ENCODE measurements at places on chromosomes 13 and 19.

DNA sequence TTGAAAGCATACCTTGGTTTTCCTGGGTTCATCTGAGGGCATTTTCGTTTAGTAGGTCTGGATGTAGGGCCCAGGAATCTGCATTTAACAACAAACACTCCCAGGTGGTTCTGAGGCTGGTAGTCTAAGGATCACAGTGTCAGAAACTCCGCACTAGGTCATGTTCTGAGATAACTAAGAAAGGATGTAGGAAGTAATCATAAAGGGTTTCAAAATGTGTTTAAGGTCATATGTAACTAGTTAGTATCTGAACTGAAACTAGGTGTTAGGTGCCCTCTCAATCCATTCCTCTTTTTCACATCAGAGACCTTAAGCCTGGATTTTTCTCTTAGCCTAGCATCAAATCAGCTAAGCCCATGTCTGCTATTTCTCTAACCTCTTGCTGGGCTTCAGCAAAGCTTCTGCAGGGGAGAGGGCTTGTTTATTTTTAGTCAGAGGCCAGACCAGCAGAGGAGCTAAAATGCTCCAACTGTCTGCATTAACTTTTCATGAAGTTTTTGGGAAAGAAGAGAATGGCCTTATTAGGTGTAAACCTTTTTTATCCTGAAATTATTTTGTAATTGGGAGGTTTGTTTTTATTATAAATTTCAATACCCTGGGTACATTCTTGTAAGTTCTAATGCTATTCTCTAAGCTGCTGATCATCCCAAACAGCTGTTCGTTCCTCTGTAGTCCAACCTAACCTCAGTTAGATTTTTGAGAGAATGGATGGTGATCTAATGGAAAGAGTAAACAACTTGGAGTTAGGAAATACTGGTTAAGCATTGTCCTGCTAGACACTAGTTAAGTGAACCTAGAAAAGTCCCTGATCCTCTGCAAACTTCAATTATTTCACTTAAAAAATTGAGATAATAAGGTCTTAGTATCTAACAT is 262.8 kb upstream of the RFC3 start:
- DNase-seq: no peak

DNA sequence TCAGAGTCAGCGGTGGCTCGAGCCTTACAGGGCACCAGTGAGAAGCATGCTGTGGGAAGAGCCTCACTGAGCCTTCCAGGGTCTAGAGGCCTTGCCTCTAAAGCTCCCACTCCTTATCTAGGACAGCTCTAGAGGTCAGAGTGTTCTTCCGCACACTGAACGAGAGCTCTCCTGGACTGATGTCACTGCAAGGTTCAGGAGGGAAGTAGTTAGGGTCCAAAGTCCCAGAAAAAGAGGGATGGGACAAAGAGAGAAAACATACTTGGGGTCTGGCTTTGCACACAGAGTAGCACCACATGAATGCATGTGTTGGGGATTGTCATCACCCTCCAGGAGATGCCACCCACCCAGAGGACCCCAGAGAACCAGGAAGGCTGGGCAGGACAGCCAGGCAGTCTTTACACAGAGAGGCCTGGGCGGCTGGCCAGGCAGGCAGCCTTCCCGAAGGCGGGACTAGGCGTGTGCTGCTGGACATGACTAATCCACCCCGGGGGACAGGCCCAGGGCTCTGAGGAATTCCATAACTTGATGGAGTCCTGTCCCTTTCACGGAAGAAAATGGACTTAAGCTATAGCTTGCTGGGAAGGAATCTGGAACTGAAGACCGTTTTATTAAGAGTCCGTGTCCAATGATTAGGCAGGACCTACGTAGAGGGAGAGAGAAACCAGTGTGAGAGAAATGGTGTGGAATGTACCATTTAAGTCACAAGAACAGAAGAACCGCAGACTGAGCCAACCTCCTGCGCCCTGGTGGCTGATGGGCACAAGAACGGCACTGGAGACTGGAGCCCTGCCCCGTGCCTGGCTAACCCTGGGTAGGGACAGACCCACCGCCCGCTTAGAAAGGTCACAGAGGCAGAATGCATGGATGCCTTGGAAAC is 16.6 kb upstream of the EPHX3 start:
- no peak for DNase-seq

DNA sequence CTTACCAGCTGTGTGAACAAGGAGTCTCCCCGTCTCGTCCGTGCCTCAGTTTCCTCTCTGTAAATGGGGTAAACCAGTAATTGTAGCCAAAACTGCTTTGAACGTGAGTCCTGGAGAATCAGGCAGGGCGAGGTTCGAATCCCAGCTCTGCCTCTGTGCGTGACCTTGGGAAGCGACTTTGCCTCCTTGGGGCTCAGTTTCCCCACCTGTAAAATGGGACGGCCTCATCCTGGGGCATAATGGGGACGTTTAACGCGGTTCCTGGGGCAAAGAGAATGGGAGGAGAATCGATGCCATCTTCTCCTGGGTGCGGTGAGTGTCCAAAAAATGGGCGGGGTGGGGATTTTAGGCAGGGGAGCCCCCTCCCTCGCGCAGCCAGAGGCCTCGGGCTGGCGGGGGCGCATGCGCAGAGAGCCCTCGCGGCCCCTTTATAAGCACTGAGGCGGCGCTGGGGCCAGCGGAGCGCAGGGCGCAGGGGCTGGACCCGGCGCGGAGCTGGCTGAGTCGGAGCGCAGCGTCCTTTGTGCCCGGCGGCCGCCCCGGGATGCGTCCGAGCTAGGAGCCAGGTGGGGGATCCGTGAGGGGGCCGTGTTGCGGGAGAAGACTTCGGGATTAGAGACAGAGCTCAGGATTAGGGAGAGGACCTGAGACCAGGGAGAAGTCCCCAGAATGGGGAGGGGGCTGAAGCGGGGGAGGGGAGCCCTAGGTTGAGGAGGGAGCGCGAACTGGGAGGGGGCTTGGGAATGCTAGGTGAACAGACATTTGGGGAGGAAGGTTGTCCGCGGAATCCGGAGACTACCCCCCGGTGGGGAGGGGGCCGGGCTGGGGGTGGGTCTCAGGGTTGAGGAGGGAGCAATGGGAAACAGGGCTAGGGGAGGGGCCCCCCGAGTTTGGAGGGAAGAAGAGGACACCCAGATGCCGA is at the start of gene NCAN:
Gene NCAN, plus strand, starts transcription at position 460 of the 922 bp plus-strand sequence. CDS start 4,996 bp downstream, outside the sequence.
- DNase-seq: no peak

DNA sequence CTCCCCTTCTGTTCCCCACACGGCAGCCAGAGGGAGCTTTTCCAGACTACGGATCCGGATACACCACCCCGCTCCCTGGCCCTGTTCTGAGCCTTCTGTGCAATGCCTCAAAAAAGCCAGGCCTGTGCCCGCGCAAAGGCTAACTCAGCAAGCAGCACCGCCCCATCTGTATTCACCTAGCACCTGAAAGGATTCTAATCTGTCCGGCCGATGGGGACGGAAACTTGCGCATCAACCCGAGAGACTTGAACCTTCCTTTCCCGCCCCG is 589 bp downstream of the ZBTB45 start:
- peak; percentile 56 for DNase-seq

- DNase-seq: no peak
These were observed 39.5 kb downstream of the ATP7B start for GRCh38 chr13:51971520-51972426.

GRCh38 chr13:20369886-20370361 is 137.8 kb upstream of the GJB6 start:
- no peak for DNase-seq

DNA sequence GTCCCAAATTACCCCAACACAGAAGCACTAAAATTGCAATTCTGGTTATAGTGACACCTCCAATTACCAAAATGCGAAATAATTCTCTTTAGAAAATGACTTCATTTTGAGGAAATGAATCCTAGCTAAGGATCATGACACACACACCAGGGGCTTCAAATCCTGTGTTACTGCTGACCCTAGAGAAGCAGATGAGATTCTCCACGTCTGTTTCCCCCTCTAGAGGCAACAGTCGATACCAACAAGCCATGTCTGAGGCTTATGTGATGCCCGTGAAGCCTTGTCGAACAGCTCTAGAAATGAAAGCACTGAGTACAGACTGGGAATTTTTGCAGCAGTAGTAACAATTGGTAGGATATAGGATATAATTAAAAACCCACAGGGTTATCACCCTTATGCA is 153.6 kb upstream of the TMTC4 start:
- DNase-seq: no peak

DNA sequence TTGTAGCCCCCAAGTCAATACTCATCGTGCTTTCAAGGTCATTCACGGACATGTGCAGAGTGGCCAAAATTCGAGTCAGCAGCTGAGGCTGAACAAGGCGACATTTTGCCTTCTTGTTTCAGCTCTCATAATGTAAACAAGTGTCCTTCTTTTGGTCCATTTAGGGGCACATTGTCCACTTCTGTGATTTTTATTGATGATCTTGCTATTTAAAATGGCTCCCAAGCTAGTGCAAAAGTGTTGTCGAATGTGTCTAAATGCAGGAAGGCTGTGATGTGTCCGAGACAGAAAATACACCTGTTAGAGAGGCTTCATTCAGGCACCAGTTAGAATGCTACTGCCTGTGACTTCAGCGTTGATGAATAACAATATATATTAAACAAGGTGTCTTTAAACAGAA is 405.9 kb downstream of the IRS2 start:
- no peak for DNase-seq

GRCh38 chr13:108967371-108967770 is 338.0 kb downstream of the MYO16 start:
- DNase-seq: no peak
